ENCODE measurements at places on chromosomes 1 and 21.

DNA sequence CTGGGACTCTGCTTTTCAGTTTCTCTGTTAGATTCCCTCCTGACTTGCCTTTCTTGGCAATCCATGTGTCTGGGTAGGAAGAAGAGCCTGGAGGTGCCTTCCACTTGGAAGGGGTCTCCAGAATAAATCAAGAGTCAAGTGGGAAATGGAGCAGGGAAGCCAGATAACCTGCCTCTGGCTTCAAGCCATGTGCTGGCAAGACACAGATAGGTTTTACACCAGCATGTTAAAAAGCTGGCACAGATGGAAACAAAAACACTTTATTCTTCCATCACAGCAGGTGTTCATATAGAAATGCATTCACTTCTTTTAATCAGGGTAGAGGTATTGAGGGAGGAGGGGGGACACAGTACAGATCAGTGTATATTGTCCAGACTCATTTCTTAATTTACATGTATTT is 356.9 kb upstream of the RUNX1 start:
- no peaks in the 10 kb centered on the region for H3K4me1 ChIP-seq
- no peak overlapping the region for H3K4me3 ChIP-seq
- no peaks in the 10 kb centered on the region for H3K36me3 ChIP-seq
- no peak for DNase-seq

DNA sequence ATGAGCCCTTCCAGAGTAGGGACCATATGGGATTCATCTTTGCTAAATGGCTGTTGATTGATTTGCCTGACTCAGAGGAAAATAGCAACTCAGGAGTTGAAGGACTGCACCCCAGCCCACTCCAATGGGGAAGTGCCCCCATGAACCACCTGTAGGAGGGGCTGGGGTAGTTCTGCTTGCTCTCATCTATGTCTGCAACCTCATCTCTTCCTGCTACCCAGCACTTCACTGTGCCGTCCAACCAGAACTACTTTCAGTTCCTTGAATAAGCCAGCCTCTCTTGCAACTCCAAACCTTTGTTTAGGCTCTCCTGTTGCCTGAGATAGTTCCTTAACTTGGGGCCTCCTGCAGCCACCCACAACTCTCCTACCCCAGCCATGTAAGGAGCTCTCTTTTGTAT is 26.6 kb downstream of the BEND5 start:
- no peak overlapping the region for H3K4me3 ChIP-seq
- H3K36me3 ChIP-seq, result peaks cover 4% of the 10 kb centered on the region
- H3K27ac ChIP-seq, result no peak overlapping the region
- H3K4me1 ChIP-seq, result no peaks in the 10 kb centered on the region

DNA sequence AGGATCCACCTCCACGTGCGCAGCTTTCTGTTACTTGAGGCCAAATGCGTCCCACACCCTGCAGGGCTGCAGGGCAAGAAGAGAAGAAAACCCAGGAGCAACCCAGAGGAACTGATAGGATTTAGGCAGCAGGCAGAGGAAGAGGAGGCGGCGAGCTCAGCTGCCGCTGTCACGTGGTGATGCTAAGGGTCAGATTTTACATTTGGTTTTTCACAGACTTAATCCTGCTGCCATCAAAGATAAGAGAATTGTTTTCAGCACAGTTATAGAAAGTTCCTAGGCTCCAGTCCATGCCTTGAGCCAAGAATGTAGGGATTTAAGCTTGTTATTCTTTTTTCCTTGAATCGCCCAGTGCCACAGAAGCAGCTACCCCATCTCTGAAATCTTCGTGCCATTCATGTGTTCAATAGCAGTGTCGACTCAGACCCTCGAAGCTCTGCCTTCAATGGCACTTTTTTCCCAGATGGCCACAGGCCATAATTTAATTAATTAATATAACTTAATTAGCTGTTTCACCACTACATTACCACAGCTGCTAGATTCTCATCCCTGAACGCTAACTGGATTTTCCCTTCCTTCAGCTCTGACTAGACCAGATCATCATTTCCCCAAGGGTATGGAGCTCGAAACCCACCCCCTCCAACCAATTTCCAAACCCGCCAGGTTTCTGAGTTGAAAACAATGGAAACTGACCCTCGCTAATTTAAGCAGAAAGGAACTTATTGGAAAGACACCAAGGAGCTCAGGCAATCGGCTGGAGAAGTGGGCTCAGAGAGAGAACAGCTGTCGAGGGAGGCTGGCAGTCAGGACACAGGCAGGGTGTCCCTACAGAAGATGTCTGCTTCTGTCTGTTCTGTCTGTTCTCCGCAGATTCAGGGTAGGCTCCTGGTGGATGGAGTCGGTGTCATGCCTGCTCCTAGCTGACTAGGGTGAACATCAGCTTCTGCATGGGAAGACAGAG is 36.2 kb downstream of the LDLRAP1 start:
- H3K4me3 ChIP-seq, result no peak overlapping the region
- H3K36me3 ChIP-seq, result no peaks in the 10 kb centered on the region
- DNase-seq, result no peak

GRCh38 chr21:16983420-16983819 is 529.4 kb upstream of the CXADR start:
- peaks cover 2% of the 10 kb centered on the region for H3K27me3 ChIP-seq
- no peak overlapping the region for H3K27ac ChIP-seq
- no peaks in the 10 kb centered on the region for H3K36me3 ChIP-seq
- no peak overlapping the region for H3K4me3 ChIP-seq

- H3K36me3 ChIP-seq, result peaks cover 57% of the 10 kb centered on the region
- no peak overlapping the region for H3K4me3 ChIP-seq
- no peak overlapping the region for H3K27ac ChIP-seq
- H3K27me3 ChIP-seq, result peaks cover 3% of the 10 kb centered on the region
- DNase-seq, result no peak
- peaks cover 2% of the 10 kb centered on the region for H3K4me1 ChIP-seq
Observed at GRCh38 chr1:156794506-156795373, 21.9 kb downstream of the SH2D2A start.

DNA sequence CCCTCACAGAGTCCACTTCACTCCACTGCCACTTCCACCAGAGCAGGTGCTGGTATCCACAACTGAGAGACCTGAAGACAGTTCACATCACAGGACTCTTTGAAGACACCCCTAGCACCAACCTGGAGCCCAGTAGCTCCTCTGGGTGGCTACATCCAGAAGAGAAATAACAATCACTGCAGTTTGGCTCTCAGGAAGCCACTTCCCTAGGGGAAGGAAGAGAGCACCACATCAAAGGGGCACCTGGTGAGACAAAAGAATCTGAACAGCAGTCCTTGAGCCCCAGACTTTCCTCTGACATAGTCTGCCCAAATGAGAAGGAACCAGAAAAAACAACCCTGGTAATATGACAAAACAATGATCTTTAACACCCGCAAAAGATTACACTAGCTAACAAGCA is 113.2 kb downstream of the TENT5C start:
- no peak for DNase-seq
- H3K27me3 ChIP-seq, result peaks cover 7% of the 10 kb centered on the region
- H3K4me3 ChIP-seq, result no peak overlapping the region
- no peak overlapping the region for H3K27ac ChIP-seq

DNA sequence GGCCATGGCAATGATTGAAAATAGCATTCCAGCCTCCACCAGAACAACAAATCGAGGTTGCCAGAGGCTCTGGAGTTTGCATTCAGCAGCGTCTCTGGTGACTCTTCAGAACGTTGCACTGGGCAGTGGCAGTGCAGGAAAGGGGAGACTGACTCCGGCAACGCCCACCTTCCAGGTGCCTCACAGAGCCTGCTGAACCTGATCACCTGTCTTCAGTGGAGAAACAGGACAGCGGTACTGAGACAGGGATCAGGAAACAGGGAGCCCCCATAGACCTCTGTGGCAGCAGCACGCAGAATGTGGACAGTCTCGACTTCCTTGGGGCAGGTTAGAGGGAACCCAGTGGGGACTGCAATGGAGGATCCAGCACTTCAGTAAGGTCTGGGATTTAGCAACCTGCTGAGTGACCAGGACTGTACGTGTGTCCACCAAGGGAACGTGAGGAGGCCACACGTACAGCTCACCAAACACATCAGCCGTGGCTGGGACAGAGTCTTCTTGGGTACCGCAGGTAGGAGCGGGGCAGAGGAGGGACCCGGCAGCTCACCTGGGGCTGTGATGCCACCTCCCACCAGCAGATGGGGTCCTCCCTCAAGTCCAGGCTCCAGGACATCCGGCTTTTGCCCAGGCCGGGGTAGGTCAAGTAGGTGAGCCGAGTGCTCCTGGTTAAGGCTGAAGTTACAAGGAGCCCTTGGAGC is 128.6 kb downstream of the PRDM2 start:
- no peaks in the 10 kb centered on the region for H3K4me1 ChIP-seq
- DNase-seq, result no peak
- H3K36me3 ChIP-seq, result peaks cover 8% of the 10 kb centered on the region
- H3K27ac ChIP-seq, result no peak overlapping the region
- no peak overlapping the region for H3K4me3 ChIP-seq

DNA sequence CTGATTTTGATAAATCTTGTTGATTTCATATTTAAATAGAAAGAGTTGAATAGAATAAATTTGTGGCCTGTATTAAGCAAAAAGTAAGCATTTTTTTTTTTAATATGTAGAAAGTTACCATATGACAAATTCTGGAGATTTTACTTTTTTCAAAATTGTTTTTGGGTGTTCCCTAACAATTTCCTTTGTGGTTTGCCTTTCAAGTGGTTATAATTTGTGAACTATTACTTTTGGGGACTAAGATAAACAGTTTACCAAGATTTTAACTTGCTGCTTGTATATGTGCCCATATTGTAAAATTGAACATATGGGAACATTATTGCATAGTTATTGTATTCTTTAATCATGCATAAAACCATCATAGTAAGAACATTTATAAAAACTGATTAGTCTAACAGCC is 34.6 kb downstream of the SLC30A7 start:
- peak overlapping the region; percentile 16 for H3K4me3 ChIP-seq
- DNase-seq, result peak; percentile 16
- peak overlapping the region; percentile 86 for H3K27ac ChIP-seq
- no peaks in the 10 kb centered on the region for H3K27me3 ChIP-seq
- peaks cover 27% of the 10 kb centered on the region for H3K4me1 ChIP-seq

DNA sequence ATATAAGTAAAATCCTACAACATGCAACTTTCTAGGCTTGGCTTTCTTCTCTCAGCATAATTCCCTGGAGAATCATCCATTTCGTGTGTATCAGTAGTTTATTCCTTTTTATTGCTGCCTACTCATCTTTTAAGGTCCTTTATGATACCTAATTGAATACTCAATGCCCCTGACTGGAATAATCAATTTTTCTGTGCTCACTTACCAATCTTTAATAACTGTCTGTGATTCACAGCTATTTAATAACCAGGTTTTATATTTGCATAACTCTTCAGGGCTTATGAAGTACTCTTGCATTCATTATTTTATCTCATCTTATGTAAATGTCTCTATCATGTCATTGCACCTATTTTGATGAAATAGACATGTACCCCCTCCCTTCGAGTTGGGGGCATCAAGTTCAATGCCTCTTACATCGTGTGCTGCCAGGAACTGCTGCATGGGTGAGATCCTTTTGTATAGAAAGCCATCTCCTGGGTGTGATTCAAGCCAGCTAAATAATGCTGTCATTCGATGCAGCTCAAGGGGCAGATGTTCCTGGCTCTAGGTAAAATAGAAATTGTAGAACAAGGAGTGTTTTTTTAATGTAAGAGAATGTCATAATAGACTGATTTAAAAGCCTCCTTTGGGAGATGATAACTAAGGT is 222.7 kb downstream of the SLC35F3 start:
- H3K36me3 ChIP-seq, result no peaks in the 10 kb centered on the region
- DNase-seq, result no peak
- peaks cover 9% of the 10 kb centered on the region for H3K27me3 ChIP-seq
- no peaks in the 10 kb centered on the region for H3K4me1 ChIP-seq
